ENCODE measurements at places on chromosomes 3 and 15.

- DNase-seq: no peak
- no peaks in the 10 kb centered on the region for H3K36me3 ChIP-seq
- no peak overlapping the region for H3K27ac ChIP-seq
- H3K27me3 ChIP-seq: no peaks in the 10 kb centered on the region
- H3K4me1 ChIP-seq: no peaks in the 10 kb centered on the region
These were observed 46.1 kb downstream of the C2CD4A start for GRCh38 chr15:62112616-62113593.

DNA sequence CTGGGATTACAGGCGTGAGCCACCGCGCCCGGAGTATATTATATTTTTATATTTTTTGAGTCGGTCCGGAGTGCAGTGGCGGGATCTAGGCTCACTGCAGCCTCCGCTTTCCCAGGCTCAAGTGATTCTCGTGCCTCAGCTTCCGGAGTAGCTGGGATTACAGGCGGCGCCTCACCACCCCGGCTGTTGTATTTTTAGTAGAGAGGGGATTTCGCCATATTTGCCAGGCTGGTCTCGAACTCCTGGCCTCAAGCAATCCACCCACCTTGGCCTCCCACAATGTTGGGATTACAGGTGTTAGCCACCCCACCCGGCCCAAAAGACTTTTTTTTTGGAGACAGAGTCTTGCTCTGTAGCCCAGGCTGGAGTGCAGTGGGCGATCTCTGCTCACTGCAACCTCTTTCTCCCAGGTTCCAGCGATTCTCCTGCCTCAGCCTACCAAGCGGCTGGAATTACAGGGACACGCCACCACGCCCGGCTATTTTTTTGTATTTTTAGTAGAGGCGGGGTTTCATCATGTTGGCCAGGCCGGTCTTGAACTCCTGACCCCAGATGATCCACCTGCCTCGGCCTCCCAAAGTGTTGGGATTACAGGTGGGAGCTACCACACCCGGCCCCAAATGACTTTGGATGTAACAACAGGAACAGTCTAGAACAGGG is 1.0 kb downstream of the ZNF589 start:
- no peak for DNase-seq
- no peaks in the 10 kb centered on the region for H3K36me3 ChIP-seq
- peak overlapping the region; percentile 67 for H3K27ac ChIP-seq
- peak overlapping the region; percentile 79 for H3K4me3 ChIP-seq
- H3K4me1 ChIP-seq: no peaks in the 10 kb centered on the region

GRCh38 chr3:19467761-19468160 is 319.5 kb downstream of the KCNH8 start:
- no peak overlapping the region for H3K4me3 ChIP-seq
- H3K36me3 ChIP-seq: no peaks in the 10 kb centered on the region
- no peaks in the 10 kb centered on the region for H3K4me1 ChIP-seq
- no peaks in the 10 kb centered on the region for H3K27me3 ChIP-seq
- no peak for DNase-seq
- H3K27ac ChIP-seq: no peak overlapping the region

GRCh38 chr3:116749388-116749787 is 39.8 kb downstream of the TUSC7 start:
- H3K27me3 ChIP-seq: no peaks in the 10 kb centered on the region
- no peaks in the 10 kb centered on the region for H3K36me3 ChIP-seq
- DNase-seq: no peak
- no peaks in the 10 kb centered on the region for H3K4me1 ChIP-seq
- H3K4me3 ChIP-seq: no peak overlapping the region

DNA sequence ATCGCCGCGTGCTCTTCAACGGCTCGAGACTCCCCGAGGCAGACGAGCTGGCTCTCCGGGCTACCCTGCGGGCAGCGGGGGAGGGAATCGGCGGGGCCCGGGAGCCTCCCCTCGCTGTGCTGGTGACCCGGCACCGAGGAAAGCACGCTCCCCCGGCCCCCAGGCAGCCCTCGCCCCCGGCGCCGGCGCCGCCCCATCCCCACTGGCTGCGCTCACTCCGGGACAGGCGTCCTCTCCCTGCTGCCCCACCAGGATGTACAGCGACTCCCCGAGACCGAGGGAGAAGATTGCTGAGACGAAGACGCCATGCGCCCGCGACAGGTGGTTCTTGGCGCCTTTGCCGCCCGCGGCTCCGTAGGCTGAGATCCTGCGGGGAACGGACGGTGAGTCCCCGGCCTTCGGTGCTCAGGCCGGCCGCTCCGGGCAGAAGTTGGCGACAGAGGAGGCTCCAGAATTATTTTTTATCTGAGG is 1.7 kb downstream of the LTK start:
- DNase-seq: no peak
- peaks cover 6% of the 10 kb centered on the region for H3K4me1 ChIP-seq
- no peaks in the 10 kb centered on the region for H3K36me3 ChIP-seq
- no peak overlapping the region for H3K4me3 ChIP-seq
- no peaks in the 10 kb centered on the region for H3K27me3 ChIP-seq
- H3K27ac ChIP-seq: no peak overlapping the region

GRCh38 chr3:57890874-57891273 is 117.3 kb upstream of the FLNB start:
- H3K27me3 ChIP-seq: no peaks in the 10 kb centered on the region
- H3K27ac ChIP-seq: no peak overlapping the region
- H3K4me3 ChIP-seq: no peak overlapping the region
- no peaks in the 10 kb centered on the region for H3K4me1 ChIP-seq
- DNase-seq: no peak

DNA sequence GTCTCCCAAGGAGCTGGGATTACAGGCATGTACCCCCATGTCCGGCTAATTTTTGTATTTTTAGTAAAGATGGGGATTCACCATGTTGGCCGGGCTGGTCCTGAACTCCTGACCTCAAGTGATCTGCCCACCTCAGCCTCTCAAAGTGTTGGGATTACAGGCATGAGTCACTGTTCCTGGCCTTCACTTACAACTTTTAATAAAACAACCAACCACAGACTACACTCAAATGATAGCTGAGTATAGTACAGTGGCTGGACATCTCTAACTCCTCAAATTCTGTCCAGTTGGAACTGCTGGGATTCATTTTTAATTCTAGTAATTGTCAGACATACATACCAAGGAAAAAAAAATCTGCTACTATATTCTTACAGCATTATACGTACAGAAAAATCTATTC is 71.0 kb downstream of the PBRM1 start:
- no peak overlapping the region for H3K27ac ChIP-seq
- peaks cover 18% of the 10 kb centered on the region for H3K36me3 ChIP-seq
- no peak overlapping the region for H3K4me3 ChIP-seq
- DNase-seq: no peak
- no peaks in the 10 kb centered on the region for H3K4me1 ChIP-seq
- H3K27me3 ChIP-seq: no peaks in the 10 kb centered on the region

DNA sequence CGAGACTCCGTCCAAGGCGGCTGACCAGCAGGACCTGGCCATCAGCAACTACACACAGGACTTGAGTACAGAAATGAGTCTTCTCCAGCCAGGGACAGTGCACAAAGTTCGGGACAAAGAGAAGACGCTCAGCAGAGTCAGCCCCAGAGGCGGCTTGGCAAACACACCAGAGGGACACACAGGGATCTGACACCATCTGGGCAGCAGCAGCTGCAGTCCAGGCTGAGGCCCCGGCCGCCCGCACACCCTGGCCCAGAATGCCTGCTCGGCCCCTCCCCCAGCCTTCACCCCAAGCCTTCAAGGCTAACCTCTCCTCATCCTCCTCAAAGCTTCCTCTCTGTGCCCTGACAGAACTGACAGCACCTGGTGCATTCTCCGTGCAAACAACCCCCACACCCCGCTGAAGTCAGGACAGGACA is 61.1 kb downstream of the XXYLT1 start:
- no peak overlapping the region for H3K27ac ChIP-seq
- peaks cover 20% of the 10 kb centered on the region for H3K4me1 ChIP-seq
- H3K36me3 ChIP-seq: no peaks in the 10 kb centered on the region
- H3K4me3 ChIP-seq: no peak overlapping the region

GRCh38 chr3:4956738-4957137 is 22.5 kb upstream of the BHLHE40 start:
- DNase-seq: no peak
- no peaks in the 10 kb centered on the region for H3K4me1 ChIP-seq
- H3K27ac ChIP-seq: no peak overlapping the region
- no peaks in the 10 kb centered on the region for H3K27me3 ChIP-seq
- H3K4me3 ChIP-seq: no peak overlapping the region

GRCh38 chr3:123877466-123877865 is 6.7 kb downstream of the MYLK start:
- H3K27ac ChIP-seq: no peak overlapping the region
- H3K4me1 ChIP-seq: no peaks in the 10 kb centered on the region
- H3K36me3 ChIP-seq: no peaks in the 10 kb centered on the region
- H3K27me3 ChIP-seq: 0 out of 2 replicates have a peak, but pooled peaks cover 3% of the 10 kb centered on the region
- H3K4me3 ChIP-seq: no peak overlapping the region

DNA sequence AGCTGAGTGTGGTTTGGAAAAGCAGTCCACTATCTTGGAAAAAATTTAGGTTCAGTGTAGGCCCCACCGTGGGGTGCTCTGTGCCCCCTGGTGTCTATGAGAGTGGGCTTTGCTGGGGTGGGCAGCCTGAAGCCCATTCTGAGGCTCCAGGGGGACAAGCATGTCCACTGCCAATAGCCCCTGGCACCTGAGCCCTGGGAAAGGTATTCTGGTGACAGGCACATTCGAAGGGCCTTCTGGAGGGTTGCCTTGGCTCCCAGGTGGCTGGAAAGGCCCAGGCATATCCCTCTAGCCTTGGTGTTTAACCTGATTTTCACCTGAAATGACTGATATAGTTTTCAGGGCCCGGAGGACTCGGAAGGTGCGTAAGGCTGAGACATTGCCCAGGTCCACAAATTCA is 36.1 kb downstream of the SCN5A start:
- H3K27me3 ChIP-seq: no peaks in the 10 kb centered on the region
- DNase-seq: no peak
- H3K36me3 ChIP-seq: no peaks in the 10 kb centered on the region
- H3K4me1 ChIP-seq: no peaks in the 10 kb centered on the region
- no peak overlapping the region for H3K27ac ChIP-seq

DNA sequence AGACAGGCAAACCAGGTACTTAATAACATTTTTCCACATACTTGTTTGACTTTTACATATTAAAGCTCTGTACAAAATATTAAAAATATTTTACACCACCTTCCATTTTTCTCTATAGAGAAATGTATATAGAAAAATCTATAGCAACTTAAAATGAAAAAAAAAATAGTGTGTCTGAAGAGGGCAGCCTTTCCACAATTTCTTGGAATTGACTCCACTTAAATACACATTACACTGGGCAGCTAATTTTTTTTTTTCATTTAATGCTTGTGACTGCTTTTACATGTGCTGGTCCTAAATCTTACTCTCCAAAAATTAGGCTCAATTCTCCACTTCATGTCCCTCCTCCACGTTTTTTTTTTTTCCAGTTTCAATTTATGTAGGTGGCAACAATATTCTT is 427.0 kb upstream of the RBMS3 start:
- H3K27ac ChIP-seq: no peak overlapping the region
- no peak for DNase-seq
- no peaks in the 10 kb centered on the region for H3K36me3 ChIP-seq
- no peak overlapping the region for H3K4me3 ChIP-seq
- no peaks in the 10 kb centered on the region for H3K27me3 ChIP-seq
- H3K4me1 ChIP-seq: no peaks in the 10 kb centered on the region

DNA sequence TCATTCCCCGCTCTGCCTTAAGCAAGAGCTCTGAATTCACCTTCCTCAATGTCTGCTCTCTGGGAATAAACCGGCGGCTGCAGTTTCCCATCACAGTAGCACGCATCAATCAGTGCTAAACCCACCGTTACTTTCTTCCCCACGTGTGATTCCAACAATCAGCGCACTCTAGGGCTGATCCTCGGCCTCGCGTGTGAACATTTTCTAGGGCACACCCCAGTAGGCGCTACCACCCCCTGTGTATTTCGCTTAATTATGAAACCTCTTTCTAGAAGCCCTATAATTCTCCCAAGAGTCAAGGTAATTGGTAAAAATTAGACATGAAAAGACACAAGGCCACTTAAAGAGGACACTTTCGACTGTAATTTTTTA is 87.5 kb downstream of the RFTN1 start:
- no peaks in the 10 kb centered on the region for H3K4me1 ChIP-seq
- no peaks in the 10 kb centered on the region for H3K36me3 ChIP-seq
- no peak overlapping the region for H3K27ac ChIP-seq
- no peak for DNase-seq
- H3K27me3 ChIP-seq: no peaks in the 10 kb centered on the region
- no peak overlapping the region for H3K4me3 ChIP-seq

DNA sequence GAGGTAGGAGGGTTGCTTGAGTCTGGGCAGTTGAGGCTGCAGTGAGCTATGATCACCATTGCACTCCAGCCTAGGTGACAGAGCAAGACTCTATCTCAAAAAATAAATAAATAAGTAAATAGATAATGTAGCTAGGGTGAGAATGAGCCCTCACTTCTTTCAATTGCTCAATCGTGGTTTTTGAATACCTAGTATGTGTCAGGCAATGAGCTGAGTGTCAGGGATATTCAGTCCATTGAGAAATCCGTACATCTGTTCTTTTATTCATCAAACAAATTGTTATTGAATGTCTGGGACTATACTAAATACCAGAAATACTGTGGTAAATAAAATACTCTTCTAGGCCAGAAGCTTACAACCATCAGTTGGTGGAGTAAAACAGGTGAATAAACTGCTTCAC is 6.2 kb upstream of the ZNF148 start:
- no peak overlapping the region for H3K4me3 ChIP-seq
- H3K27me3 ChIP-seq: no peaks in the 10 kb centered on the region
- no peaks in the 10 kb centered on the region for H3K36me3 ChIP-seq
- H3K27ac ChIP-seq: no peak overlapping the region

DNA sequence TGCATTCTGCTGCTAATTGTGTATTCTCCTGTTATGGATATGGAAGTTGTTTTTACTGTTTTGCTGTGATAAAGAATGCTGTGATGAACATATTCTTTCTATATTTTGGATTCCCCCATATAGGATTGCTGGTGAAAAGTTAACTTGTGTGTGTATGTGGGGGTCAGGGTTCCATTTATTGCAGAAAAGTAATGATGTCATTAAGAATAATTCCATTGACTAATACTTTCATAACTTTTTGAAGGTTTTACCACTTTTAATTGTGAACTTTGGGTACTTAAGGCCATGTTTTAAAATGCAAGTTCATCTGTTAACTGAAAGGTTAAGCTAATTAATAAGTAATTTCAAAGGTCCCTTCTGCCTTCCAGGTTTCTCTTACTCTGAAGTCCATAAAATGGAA is 6.2 kb downstream of the NEO1 start:
- H3K36me3 ChIP-seq: no peaks in the 10 kb centered on the region
- H3K27me3 ChIP-seq: peaks cover 41% of the 10 kb centered on the region
- H3K4me1 ChIP-seq: peaks cover 2% of the 10 kb centered on the region
- H3K4me3 ChIP-seq: no peak overlapping the region
- no peak for DNase-seq
- no peak overlapping the region for H3K27ac ChIP-seq

DNA sequence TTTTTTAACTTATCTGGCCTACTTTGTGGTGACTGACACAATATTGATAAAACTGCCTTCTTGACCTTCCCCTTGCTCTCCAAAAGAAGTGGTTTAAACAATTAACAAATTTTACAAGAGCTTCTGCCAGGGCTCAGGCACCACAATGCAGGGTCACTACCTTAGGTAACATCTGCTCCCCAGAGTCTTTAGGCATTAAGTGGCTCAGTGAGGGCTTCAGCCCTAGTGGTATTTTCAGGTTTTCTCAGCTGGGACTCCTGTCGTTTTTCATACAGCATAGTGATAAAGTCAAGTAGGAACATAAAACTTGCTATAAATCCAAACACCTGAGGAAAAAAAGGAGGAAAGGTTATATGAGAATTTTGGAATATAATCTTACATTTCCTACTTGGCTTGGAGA is 18.9 kb downstream of the CMTM6 start:
- DNase-seq: no peak
- no peaks in the 10 kb centered on the region for H3K27me3 ChIP-seq
- H3K4me3 ChIP-seq: no peak overlapping the region
- H3K36me3 ChIP-seq: peaks cover 6% of the 10 kb centered on the region

- H3K27me3 ChIP-seq: no peaks in the 10 kb centered on the region
- no peak overlapping the region for H3K4me3 ChIP-seq
- H3K27ac ChIP-seq: no peak overlapping the region
- no peak for DNase-seq
These were observed 80.2 kb upstream of the FAM3D start for GRCh38 chr3:58746758-58747157.

Measured in Panc1 (cell line).